Lower leg skin (tissue), 4 donors: ENCODE measurements at places on chromosomes 4 and X. TPM values are rescaled to one million over a fixed set of nuclear protein-coding genes. Genes with fewer than 3 reads are reported as not detected.

DNA sequence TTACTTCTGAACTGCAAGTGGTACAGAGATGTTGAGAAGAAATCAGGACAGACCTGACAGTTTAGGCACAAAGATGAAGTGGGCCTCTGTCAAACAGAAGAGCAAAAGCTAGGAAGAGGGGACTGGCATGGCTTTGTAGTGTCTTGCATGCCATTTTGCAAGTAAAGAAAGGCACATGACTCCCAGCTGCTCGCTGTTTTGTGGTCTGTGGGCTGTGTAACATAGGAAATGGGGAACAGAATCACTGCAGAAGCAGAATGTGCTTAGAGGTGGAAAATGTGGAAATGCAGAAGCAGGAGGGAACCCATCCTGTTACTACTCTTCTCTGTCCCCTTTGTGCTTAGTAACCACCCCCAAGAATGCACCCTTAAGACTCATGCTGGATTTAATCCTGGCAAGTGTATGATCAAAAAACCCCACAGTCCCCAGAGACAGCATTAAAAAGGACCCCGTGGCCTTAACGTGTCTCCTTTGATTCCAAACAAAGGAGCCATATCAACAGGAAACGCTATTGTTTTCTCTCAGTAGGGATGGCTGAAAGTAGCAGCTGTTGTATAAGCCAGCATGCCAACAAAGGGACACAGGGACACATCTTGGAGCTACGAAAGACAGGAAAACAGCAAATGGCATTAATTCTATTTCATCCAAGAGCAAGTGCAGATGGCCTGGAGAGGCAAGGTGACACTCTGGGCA is 177.6 kb upstream of the GLRA2 start:
- DNase-seq = no peak

- DNase-seq = no peak
Measured at GRCh38 chr4:7964459-7964858, 24.8 kb upstream of the AFAP1 start.

DNA sequence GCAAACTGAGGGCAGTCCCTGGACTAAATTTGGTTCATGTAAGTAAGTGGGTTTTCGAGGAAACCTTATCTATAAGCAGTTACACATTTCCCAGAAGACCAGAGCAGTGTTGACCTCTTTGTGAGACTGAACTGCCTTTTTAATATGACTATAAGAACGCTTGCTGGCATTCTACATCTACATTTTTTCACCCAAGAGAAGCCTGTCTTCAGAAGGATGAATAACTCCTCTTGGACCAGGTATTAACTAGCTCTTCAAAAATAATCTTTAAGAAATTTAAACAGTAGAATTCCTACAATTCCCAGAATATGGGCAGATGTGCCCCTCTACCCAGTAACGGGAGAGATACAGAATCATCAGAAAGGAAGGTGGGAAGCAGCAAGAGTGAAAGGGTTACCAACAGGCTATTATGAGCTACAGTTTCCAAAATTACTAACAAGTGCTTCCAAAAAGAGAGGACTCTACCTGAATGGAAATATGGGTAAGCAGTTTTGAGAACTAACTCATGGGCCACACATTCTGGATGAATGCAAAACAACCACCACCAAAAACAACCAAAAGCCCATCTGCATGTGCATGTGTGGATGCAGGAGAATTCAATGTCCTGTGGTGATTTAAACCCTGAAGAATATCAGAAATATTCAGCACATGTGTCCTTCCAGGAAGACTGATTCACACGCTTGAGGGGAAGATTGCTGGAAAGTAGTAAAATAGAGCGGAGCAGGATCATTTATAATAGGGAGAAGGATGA is 17.4 kb downstream of the BBS12 start:
- no peak for DNase-seq

Gene C4orf54
- total RNA-seq = not detected

DNA sequence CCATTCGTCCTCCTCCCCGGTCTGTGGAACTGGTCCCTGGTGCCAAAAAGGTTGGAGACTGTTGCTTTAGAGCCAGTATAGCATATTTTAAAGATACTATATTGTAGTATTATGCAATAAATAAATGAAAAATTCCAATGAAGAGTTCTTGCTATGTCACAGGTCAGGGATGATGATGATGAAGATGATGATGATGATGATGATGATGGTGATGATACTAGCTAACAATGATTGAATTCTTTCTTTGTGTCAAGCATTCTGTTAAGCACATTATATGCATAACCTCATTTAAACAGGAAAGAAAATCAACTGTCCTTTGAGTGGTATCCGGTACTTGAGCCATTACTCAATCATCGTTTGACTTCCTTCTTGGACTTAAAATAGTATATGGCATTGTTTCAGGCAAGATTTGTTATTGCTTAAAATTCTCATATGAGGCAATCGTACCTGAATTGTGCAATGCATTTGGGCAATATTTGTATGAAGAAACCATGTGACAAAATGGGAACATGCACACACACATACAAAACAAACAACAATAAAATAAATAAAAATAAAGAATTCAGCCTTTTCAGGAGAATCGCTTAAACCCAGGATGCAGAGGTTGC is 22.8 kb upstream of the TLR2 start:
- no peak for DNase-seq

Gene UGT2B11
- 3.4 TPM for total RNA-seq

Gene NXF2
- total RNA-seq = not detected

DNA sequence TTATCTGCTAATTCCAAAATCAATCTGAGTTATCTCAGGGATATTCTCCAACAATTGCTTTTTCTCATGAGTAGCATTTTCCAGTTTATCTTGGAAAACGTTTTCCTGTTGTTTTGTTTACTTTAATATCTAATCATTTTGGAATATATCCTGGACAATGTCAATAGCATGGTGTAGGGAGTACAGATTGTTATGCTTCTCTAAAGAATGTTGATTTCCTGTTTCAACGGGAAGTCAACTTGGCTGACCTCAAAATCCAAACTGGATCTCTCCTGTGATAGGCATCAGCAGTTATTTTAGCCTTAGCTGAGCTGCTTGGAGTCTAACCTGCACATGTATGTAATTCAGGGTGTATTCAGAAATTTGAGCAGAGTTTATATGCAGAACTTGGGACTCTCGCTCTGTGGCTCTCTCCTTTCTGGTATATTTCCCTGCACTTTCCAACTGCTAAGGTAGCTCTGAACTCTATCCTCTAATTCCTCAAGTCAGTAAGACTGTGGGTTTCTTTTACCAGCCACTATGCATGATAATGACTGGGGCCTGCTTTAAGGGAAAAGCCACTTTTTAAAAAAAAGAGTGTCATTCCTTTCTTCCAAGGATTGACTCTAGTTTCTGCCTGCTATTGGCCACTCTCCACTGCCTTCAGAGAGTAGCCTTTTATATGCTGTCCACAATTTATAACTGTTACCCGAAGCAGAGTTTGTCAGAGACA is 7.7 kb downstream of the PRSS48 start:
- DNase-seq = no peak

Gene CT55
- not detected for total RNA-seq

Gene SNCA
- 9.8 TPM for total RNA-seq

GRCh38 chr4:56940403-56940802 is 32.7 kb downstream of the REST start:
- DNase-seq = no peak

Gene ARHGEF38
- total RNA-seq = 0.83 TPM

Gene ANXA5
- 78.1 TPM for total RNA-seq

Gene TECRL
- total RNA-seq = not detected

DNA sequence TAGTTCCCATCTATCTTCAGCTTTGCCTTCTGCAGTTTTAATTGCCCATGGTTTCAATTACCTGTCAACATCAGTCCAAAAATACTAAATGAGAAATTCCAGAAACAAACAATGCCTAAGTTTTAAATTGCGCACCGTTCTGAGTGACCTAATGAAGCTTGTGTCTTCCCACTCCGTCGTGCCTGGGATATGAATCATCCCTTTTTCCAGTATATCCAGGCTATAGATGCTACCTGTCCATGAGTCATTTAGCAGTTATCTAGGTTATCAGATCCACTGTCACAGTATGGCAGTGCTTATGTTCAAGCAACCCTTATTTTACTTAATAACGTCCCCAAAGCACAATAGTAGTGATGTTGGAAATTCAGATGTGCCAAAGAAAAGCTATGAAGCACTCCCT is 363.6 kb upstream of the FAM241A start:
- DNase-seq = no peak

Gene KANTR
- total RNA-seq = 18.6 TPM

Gene BCORL1
- total RNA-seq = 8.4 TPM

- peak; percentile 85 for DNase-seq
Measured at GRCh38 chr4:123587983-123588494, 191.4 kb downstream of the SPRY1 start.
